ENCODE measurements at places on chromosomes 5 and 9. TPM values are rescaled to one million over a fixed set of nuclear protein-coding genes. Genes with fewer than 3 reads are reported as not detected.

PIP5K1B gene
- total RNA-seq = 10.1 TPM

UBE2D2 gene
- total RNA-seq = 131 TPM

GGTA1 gene
- total RNA-seq = 11.0 TPM

SHOC1 gene
- total RNA-seq = 0.16 TPM

IFNA21 gene
- total RNA-seq = not detected

IL9 gene
- not detected for total RNA-seq

CD274 gene
- 5.0 TPM for total RNA-seq

CACFD1 gene
- total RNA-seq = 37.3 TPM

IFT74 gene
- total RNA-seq = 23.5 TPM

PCDHB3 gene
- 3.1 TPM for total RNA-seq

FOXD4L4 gene
- 0.31 TPM for total RNA-seq

ISL1 gene
- not detected for total RNA-seq

- H3K4me3 ChIP-seq = no peak overlapping the region
- no peaks in the 10 kb centered on the region for H3K36me3 ChIP-seq
- no peak overlapping the region for H3K27ac ChIP-seq
Measured at GRCh38 chr9:75995066-75995465, 104.6 kb downstream of the PCSK5 start.

DNA sequence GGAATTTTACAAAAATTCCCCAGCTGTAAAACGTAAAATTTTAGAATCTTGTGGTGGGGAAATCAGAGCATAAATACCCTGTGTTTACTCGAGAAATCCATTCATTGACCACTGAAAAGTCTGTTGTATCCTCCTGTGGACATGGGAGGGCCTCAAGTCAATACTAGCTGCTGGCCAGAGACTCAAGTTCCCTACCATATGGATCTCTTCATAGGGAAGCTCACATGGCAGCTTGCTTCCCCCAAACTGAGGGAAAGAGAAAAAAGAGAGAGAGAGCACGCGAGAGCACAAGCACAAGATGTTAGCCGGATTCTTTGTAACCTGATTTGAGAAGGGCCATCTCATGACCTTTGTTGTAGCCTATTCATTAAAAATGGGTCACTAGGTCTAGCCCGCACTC, 591.9 kb downstream of the LRRC70 start:
- no peaks in the 10 kb centered on the region for H3K27me3 ChIP-seq
- no peaks in the 10 kb centered on the region for H3K4me1 ChIP-seq
- no peak overlapping the region for H3K27ac ChIP-seq
- no peak overlapping the region for H3K4me3 ChIP-seq
- no peaks in the 10 kb centered on the region for H3K36me3 ChIP-seq

DNA sequence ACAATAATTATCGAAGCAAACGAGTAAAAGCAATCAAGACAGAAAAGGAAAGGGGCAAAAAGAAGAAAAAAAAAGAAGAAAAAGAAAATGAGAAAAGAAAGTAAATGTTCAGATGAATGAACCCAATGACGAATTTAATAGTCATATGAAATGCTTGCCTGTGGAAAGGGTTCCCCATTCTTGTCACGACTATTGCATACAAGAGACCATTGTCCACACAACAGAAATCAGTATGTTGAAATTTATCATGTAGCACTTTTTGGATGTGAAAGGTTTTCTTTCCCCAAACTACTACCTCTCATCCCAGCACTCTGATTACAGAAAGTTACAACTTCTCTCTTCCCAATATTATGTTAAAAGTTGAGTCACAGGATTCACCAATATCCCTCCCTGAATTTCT, 162.4 kb downstream of the ZDHHC21 start:
- no peaks in the 10 kb centered on the region for H3K27me3 ChIP-seq
- H3K27ac ChIP-seq = no peak overlapping the region
- H3K4me1 ChIP-seq = no peaks in the 10 kb centered on the region
- DNase-seq = no peak
- H3K4me3 ChIP-seq = no peak overlapping the region

GRCh38 chr5:145947581-145947980, 11.2 kb downstream of the SH3RF2 start:
- no peak overlapping the region for H3K4me3 ChIP-seq
- no peaks in the 10 kb centered on the region for H3K27me3 ChIP-seq
- H3K27ac ChIP-seq = no peak overlapping the region
- no peaks in the 10 kb centered on the region for H3K36me3 ChIP-seq
- DNase-seq = no peak

DNA sequence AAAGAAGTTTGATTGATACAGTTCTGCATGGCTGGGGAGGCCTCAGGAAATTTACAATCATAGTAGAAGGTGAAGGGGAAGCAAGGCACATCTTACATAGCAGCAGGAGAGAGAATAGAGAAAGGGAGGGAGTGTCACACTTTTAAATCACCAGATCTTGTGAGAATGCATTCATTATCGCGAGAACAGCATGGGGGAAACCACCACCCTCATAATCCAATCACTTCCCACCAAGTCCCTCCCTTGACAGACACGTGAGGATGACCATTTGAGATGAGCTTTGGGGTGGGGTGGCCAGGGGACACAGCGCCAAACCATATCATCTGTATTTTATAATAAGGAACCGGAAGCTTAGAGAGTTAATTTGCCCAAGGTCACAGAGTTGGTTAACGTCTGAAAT, 13.7 kb upstream of the FOCAD start:
- no peaks in the 10 kb centered on the region for H3K27me3 ChIP-seq
- no peaks in the 10 kb centered on the region for H3K4me1 ChIP-seq
- H3K4me3 ChIP-seq = no peak overlapping the region
- no peak overlapping the region for H3K27ac ChIP-seq

DNA sequence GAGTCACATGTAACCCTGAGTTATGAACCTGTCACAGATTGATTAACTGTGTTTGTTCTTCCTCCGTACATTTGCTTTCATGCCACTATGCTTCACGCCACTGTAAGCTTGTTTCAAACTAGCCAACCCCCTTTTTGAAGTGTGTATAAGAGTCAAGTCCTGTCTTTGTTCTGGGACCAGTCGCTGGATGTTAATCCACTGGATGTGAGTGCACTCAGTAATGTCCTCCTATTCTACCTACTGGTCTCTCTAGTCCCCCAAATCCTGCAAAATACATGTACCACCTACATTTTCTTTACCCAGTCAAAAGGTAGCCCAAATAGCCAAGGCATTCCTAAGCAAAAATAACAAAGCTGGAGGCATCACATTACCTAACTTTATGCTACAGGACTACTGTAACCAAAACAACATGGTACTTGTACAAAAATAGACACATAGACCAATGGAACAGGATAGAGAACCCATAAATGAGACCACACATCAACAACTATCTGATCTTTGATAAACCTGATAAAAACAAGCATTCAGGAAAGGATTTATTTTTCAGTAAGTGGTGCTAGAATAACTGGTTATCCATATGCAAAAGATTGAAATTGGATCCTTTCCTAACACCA, 1139.1 kb upstream of the SEMA6A start:
- H3K4me3 ChIP-seq = no peak overlapping the region
- H3K27ac ChIP-seq = no peak overlapping the region
- H3K36me3 ChIP-seq = no peaks in the 10 kb centered on the region
- H3K27me3 ChIP-seq = no peaks in the 10 kb centered on the region
- DNase-seq = no peak

DNA sequence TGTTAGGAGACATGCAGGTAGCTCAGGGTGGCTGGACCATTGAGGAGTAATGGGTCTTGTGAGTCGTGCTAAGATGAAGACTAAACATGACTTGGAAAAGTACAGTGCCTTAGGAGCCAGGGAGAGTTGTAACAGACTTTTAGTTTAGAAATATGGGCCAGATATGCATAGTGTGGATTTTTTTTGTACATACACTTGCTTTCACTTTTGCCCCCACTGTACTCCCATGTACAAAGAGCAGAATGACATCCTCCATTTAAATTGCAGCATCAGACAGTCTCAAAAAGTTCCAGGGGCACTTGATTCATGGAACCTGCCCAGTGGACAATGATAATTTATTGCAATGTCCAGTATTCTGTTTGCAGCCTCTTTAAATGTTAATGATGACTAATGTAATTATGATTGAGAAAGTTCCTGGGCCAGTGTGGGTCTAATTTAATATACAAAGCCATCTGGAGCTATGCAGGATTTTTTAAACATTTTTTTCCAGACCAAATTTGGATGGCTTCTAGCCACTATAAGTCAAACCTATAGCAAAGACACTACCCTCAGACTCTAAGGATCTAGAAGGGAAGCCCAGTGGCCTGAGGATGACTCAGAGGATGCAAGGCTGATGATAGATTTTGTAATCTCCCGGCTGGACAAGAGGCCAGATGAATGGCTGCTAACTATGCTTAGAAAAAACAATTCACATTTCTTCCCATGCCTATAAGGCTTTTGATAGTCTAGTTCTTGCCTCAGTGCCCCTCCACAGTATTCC, 80.1 kb downstream of the TRPC7 start:
- no peaks in the 10 kb centered on the region for H3K27me3 ChIP-seq
- no peaks in the 10 kb centered on the region for H3K4me1 ChIP-seq
- DNase-seq = no peak
- H3K4me3 ChIP-seq = no peak overlapping the region

GRCh38 chr9:20315677-20316076, 306.6 kb downstream of the MLLT3 start:
- no peak overlapping the region for H3K27ac ChIP-seq
- H3K36me3 ChIP-seq = no peaks in the 10 kb centered on the region
- no peaks in the 10 kb centered on the region for H3K27me3 ChIP-seq

DNA sequence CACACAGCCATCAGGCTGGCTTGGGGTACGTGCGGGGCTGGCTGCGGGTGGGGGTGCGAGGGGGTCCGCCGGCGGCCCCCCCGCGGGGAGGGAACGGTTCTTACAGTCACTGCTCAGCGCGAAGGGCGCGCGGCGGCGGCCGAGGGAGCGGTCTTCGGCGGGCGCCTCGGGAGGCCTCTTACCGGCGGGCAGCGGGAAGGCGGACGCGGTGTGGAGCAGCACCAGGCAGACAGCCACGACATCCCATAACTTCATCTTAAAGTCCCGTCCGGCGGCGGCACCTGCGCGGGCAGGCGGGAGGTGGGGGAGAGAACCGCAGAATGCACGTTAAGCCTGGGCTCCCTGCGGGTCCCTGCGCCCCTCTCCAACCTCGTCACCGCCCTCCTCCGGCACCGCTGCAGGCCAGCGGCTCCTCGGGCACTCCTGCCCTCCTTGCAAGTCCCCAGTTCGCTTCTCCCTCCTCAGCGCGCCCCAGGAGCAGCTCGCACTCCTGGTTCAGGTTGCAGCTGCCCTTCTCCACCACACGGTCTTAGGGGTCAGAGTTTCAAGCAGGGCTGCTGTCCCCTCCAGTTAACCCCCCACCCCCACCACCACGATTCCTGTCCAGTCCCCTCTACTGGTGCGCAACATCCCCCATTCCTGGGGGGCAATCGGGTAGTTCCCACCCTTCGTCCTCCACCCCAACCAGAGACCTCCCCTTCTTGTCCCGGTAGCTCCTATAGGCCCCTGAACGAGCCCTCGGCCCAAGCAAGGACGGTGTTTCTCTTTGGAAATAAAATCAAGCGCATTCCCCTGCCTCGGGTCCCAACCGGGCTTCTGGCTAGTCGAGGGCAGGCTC, 5.1 kb downstream of the GDNF start:
- peak; percentile 45 for DNase-seq
- H3K4me3 ChIP-seq = peak overlapping the region; percentile 31
- H3K27ac ChIP-seq = no peak overlapping the region
- no peaks in the 10 kb centered on the region for H3K36me3 ChIP-seq

GRCh38 chr5:36301858-36302603, at the start of gene RANBP3L:
TSS of gene RANBP3L (minus strand) at chr5:36301902. CDS start at chr5:36301416, 486 bp downstream.
- H3K27me3 ChIP-seq = no peaks in the 10 kb centered on the region
- H3K36me3 ChIP-seq = no peaks in the 10 kb centered on the region
- H3K4me3 ChIP-seq = peak within 1 kb of the TSS; percentile 78
- H3K27ac ChIP-seq = peak within 1 kb of the TSS; percentile 86
- no peak for DNase-seq

DNA sequence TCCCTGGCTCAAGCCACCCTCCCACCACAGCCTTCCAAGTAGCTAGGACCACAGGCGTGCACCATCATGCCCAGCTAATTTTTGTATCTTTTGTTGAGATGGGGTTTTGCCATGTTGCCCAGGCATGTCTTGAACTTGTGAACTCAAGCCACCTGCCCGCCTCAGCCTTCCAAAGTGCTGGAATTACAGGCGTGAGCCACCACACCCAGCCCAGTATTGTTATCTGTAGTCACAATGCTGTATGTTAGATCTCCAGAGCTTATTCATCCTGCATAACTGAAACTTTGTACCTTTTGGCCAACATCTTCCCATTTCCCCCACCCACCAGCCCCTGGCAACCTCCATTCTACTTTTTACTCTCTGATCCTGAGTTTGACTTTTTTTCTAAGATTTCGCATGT, 37.5 kb downstream of the CREBRF start:
- no peak overlapping the region for H3K4me3 ChIP-seq
- DNase-seq = no peak
- no peaks in the 10 kb centered on the region for H3K27me3 ChIP-seq
- H3K4me1 ChIP-seq = no peaks in the 10 kb centered on the region
- no peak overlapping the region for H3K27ac ChIP-seq
- H3K36me3 ChIP-seq = no peaks in the 10 kb centered on the region

DNA sequence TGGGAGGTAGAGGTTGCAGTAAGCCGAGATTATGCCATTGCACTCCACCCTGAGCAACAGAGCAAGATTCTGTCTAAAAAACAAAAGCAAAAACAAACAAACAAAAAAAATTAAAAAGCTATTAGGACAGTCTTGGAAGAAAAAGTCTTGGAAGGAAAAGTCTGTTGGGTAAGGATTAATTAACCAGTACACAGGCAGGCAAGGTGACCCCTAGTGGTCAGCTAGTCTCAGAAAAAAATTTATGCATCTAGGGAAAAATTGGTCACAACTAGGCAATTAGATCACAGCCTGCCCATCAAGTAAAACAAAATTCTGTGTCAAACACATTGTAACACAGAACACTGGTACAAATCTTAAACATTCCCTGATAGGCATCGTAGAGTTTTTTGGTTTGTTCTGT, 6.7 kb upstream of the ANKRD18B start:
- no peak overlapping the region for H3K27ac ChIP-seq
- H3K27me3 ChIP-seq = no peaks in the 10 kb centered on the region
- no peaks in the 10 kb centered on the region for H3K4me1 ChIP-seq
- no peak overlapping the region for H3K4me3 ChIP-seq
- no peak for DNase-seq
- H3K36me3 ChIP-seq = no peaks in the 10 kb centered on the region

- no peak for DNase-seq
- H3K4me3 ChIP-seq = no peak overlapping the region
- H3K36me3 ChIP-seq = no peaks in the 10 kb centered on the region
Measured at GRCh38 chr5:113233606-113234005, 201.2 kb downstream of the TSSK1B start.

- DNase-seq = no peak
- no peaks in the 10 kb centered on the region for H3K36me3 ChIP-seq
- H3K4me3 ChIP-seq = no peak overlapping the region
- no peak overlapping the region for H3K27ac ChIP-seq
Measured at GRCh38 chr9:115972843-115973595, 180.6 kb upstream of the PAPPA start.
